Activated CD8-positive, alpha-beta memory T cell treated with anti-CD3 and anti-CD28 coated beads for 1 hour (primary cell): ENCODE measurements at places on chromosomes 2 and 18.

- DNase-seq: no peak
Observed at GRCh38 chr2:201257381-201257955, 2.9 kb upstream of the CASP8 start.

DNA sequence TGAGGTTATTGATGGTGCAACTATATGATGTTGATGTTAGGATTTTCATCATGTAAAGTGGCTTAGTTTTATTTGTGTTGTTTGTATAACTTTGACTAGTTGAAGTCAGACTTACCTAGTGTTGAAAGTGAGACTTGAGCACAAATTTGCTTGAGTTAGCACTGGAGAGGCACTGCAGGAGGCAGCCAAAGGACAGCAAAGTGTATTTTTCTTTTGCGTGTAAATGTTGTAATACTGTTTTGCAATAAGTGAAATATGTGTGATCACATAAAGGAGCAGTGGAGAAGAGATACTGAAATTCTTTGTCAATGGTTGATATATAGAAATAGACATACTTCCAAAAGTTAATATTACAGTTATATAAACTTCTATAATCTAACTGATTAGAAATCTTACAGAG lies 332.0 kb upstream of the RAB12 start:
- no peak for DNase-seq

- no peak for DNase-seq
Observed at GRCh38 chr2:75604484-75604883, 42.1 kb upstream of the MRPL19 start.

GRCh38 chr2:54455563-54456361 lies at the start of gene SPTBN1:
Gene SPTBN1, plus strand, starts transcription at chr2:54456327. Its CDS starts 70,092 bp downstream, at chr2:54526419.
- DNase-seq: no peak

- DNase-seq: no peak
Observed at GRCh38 chr18:36872329-36872728, 43.4 kb downstream of the KIAA1328 start.

DNA sequence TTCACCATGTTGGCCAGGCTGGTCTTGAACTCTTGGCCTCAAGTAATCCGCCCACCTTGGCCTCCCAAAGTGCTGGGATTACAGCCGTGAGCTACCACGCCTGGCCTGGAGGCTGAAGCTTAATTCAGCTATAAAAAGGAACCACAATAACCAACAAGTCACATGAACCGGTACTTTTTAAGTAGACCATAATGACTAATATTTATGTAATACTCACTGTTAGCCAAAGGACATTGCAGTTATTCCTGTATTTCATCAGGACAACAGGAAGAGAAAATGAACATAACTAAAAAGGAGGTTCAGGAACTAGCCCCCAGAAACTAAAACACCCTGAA lies 49.0 kb upstream of the TMEM87B start:
- no peak for DNase-seq

- no peak for DNase-seq
Observed at GRCh38 chr2:59301466-59302402, 1060.6 kb upstream of the FANCL start.

DNA sequence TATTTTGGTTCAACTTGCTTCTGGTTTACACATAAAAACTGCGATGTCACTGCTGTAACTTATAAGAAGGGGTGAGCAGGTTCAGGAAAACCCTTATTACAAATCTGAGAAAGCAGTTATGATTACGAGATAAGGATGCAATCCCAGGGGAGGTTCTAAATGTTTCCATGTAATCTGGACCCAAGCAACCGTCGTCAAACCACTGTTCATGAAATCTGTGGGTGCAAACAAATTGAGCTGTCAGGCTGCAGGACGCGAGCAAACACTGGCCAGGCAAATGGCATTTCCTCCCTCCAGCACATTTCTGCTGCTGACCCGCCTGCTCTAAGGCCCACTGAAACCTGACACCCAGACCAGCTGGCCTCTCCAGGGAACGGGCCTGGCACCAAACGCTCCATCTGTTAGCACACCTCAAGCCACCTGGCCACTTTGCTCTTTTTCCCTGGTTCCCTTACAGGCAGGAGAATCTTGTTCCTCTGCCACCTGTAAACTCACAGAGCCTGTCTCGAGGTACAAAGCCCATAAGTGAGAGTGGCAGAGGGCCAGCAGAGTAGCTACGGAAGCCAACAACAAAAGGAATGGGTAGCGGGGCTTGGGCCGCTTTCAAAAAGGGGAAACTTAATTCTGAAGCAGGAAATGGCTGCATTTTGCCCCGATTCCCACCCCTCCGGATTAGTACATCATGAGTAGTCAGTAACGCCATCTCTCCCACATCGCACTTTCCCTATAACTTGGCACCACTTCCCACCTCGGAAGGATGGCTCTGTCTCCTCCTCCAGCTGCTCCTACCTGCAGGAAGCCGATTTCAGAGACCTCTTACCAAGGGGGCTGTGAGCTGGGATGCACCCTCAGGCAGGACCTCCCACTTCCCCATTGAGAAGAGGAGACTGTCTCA lies 26.5 kb downstream of the CRACDL start:
- no peak for DNase-seq

GRCh38 chr2:72442270-72442669 lies 294.6 kb upstream of the CYP26B1 start:
- DNase-seq: no peak

- DNase-seq: peak; percentile 2
Observed at GRCh38 chr18:13726972-13727331, 479 bp downstream of the RNMT start.

GRCh38 chr2:191885650-191886049 lies 38.8 kb upstream of the CAVIN2 start:
- DNase-seq: no peak

- DNase-seq: no peak
Observed at GRCh38 chr2:85666435-85667316, 1.3 kb downstream of the SFTPB start.

- DNase-seq: no peak
Observed at GRCh38 chr2:109129356-109129920, 433 bp downstream of the SH3RF3 start.

DNA sequence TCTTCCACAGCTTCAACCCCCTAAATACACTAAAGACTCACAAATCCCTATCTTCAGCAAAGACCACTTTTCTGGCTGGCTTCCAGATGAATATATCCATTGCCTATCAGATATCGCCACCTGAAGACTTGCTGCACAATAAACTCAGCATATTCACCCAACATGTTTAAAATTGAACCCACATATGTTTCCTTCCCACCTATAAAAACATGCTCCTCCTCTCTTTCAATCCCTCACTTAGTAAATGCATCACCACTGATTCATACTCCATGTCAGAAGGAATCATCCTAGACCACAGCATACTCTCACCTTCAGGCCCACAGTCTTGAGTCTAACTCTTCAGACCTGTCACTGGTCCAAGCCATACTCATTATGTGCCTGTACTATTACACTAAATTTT lies 5.3 kb downstream of the SPC25 start:
- no peak for DNase-seq

DNA sequence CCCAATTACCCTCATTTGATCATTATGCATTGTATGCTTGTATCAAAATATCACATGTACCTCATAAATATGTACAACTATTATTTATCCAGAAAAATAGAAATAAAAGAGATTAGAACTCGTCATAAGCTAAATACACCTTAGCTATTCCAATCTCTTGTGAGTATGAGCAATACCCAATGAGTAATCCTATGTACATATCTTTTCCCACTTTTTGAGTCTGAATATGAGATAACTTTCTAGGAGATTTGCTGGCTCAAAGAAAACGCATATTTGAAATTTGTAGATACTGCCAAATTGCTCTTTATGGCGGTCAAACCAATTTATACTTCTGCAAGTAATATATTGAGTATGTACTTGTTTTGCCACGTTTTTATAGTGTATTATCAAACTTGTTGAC lies 24.1 kb downstream of the PRKD3 start:
- DNase-seq: no peak

GRCh38 chr2:156526950-156527636 lies 90.9 kb downstream of the GPD2 start:
- no peak for DNase-seq
